Erythroblast (primary cell): ENCODE measurements at places on chromosomes 1 and 21.

GRCh38 chr1:1302006-1302430 is 5.7 kb downstream of the ACAP3 start:
- DNase-seq, result peak; percentile 38

- no peak for DNase-seq
These were observed 270.2 kb downstream of the TBX15 start for GRCh38 chr1:118717893-118718292.

- DNase-seq, result no peak
These were observed 13.2 kb upstream of the CTSE start for GRCh38 chr1:206036663-206037455.

DNA sequence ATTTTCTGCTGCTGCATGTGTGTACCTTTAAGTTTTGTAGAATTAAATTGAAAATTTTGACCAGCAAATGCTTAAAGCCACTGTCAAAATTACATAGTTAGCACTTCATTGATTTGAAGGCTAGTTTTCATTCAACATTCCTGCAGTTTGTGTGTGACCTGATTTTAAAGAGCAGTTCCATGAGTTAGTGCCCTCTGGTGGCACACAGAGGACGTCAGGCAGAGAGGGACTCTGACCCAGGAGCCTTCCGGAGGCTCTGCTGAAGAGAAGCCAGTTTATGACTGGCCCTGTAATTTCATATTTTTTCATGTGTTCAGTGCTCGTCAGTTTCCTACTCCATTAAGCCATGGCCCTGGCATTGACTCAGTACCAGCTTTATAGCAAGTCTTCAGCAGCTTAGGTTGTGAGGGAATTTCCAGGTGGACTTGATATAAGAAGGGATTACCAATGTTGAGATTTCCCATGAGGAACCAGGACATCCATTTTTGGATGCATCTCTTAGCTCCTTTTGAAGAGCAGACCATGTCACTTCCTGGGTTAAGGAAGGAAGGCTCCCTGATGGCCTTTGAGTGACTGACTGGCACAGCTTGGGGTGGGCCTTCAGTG is 104.7 kb downstream of the CAMTA1 start:
- peak; percentile 46 for DNase-seq

- DNase-seq, result no peak
These were observed 9.8 kb downstream of the LBR start for GRCh38 chr1:225418059-225418458.

DNA sequence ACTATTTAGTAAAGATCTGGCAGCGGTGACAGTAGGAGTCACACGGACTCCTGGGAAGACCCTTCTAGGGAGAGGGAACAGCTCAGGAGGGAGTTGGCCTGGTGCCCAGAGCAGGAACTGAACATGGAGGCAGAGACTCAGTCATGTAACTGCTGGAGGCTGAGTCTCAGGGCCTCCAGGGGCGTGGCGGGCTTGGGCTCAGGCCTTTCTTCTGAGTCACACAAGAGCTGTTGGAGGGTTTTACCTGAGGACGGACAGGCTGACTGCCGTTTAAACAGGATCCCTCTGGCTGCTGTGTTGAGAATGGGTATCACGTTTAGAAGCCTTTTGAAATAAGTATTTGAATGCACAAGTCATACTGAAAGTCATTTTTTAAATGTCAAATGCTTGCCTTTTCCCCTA is 7.2 kb upstream of the ETS2 start:
- peak; percentile 3 for DNase-seq
